Activated CD4-positive, alpha-beta T cell treated with anti-CD3 and anti-CD28 coated beads for 24 hours (primary cell): ENCODE measurements at places on chromosomes 2 and 18.

DNA sequence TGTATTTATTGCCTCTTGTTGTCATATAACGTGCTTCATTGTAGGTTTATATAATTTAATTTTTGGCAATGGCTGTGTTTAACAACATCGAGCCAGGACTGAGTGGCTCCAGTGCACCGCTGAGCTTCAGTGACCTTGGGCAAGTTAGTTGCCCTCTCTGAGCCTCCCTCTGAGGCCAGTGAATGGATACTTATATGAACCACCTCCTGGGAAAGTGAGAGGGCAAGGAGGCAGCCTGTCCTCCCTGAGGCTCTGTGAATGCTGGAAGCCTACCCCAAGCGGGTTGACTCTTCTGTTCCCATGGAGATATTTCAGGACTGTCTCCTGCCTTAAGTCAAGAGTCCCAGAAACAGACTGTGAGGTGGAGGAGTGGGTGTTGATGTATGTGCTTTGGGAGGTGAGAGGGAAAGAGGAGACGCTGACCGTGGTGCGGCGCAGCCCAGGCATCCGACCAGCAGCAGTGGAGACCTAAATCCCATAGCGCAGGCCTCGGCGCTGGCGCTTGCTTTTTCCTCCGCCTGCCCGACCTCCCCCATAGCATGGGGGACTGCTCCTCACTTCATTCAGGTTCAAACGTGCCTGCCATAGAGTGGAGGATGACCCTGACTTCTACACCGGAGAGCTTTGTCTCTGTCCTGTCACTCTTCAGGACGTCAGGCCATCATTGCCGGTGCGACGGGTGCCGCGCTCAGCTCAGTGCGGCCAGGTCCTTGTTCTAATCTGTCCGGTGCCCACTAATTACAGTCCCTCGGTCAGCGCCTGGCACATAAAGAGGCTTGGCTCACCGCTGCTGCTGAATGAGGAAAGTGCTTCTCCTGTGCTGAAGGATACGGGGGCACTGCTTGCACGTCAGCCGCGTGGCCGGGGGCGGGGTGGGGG is 167.3 kb upstream of the HS6ST1 start:
- DNase-seq = no peak

DNA sequence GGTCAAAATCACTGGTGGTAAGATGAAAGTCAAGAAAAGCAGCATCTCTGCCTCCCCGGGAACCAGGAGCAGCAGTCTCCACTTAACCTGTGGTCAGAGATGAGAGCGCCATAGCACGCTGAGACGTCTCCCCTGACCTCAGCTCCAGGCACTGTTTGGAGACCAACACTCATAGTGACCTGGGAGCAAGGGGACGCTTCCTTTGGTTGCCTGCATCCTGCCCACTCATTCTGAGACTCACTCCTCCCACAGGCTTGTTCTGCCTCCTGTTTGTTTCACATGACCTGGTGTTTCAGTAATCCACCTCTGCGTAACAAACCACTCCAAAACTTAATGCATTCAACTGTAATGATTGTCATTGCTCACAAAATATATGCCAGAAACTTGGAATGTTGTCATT is 139.3 kb downstream of the ACOXL start:
- no peak for DNase-seq

GRCh38 chr2:26635401-26635800 is 5.8 kb downstream of the CIB4 start:
- DNase-seq = no peak

DNA sequence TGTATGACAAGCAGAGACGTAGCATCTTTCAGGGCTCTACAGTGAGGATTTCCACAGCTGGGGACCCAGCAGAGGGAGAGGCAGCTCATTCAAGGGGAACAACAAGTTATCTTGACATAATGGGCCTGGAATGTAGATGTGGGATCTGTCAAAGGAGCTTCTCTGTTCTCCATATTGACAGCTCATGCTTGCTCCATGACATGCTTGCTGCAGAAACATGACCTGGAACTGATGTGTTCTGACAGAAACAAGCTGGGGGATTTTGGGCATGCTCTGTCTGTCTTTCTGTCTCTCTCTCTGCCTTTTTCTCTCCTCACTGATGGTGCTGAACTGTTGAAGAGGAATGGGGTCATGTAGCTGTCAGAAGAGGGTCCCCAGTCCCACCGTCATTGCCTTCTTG is 79.6 kb downstream of the MMADHC start:
- DNase-seq = no peak

- no peak for DNase-seq
These were observed 160.9 kb downstream of the FAM124B start for GRCh38 chr2:224241001-224241400.
